HFFc6 (cell line): ENCODE measurements at places on chromosomes 7 and 10. TPM values are rescaled to one million over a fixed set of nuclear protein-coding genes. Genes with fewer than 3 reads are reported as not detected.

GRCh38 chr7:128266883-128267594 is 26.0 kb downstream of the LEP start:
- peak; percentile 72 for DNase-seq

CADPS2 gene
- not detected in 3 replicates for total RNA-seq

DNA sequence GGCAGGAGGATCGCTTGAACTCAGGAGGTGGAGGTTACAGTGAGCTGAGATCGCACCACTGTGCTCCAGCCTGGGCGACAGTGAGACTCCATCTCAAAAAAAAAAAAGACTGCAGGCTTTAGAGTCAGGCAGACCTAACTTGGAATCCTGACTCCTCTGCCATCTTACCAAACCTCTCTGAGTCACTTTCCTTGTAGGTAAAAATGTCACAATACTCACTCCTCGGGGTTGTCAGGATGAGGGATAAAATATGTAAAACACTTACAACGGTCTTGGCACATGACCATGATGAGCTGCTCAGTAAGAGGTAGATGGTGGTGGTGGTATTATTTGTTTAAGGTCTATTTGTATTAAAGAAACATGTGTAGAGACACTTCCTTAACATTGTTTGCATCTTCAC is 154.1 kb upstream of the PDE1C start:
- no peak for DNase-seq

DNA sequence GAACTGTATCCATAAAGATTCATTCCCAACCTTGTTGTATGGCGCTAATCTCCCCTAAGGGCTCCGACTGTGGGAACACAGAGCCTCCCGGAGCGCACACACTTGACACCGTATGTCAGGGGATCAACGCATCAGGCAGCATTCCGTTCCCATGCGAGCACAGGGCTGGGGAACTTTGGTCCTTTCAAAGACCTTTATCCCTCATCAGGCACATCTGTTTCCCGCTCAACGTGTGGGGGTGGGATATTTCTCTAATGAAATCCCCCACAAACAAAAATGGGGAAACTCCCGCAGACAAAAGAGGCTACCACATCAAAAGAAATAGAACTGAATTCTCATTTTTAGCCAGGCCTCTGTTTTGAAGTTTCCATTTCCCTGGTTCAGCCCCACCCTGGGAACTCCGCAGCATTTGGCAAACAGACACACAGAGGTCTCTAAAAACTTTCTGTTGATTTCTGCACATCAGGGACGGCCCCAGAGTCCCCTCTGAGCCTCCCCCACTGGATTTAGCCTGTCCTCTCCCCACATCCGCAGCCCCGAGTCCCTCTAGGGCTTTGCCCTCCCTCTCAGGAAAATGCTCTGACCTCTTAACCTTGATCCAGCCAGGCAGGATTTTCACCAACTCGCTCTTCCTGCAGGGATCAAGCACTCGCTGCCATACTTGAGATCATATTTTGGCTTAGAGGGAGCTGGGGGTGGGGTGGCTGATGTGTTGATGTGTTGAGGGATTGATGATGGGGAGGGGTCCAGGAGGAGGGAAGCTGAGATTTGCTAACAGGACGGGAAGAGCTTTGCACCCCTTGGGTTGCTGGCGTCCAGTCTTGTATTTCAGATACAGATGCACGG is 6.6 kb downstream of the CPA5 start:
- DNase-seq = no peak

ADIRF gene
- total RNA-seq = 72.7 to 161 TPM (median 98.0 TPM) in 3 replicates

ANXA8L1 gene
- total RNA-seq = 0.91 TPM in 1 of 3 replicates, not detected in the others

GRCh38 chr7:133858311-133858710 is 268.8 kb upstream of the LRGUK start:
- no peak for DNase-seq

CLEC5A gene
- not detected in 3 replicates for total RNA-seq

- DNase-seq = no peak
These were observed 24.7 kb upstream of the MACC1 start for GRCh38 chr7:20241911-20242261.

DNA sequence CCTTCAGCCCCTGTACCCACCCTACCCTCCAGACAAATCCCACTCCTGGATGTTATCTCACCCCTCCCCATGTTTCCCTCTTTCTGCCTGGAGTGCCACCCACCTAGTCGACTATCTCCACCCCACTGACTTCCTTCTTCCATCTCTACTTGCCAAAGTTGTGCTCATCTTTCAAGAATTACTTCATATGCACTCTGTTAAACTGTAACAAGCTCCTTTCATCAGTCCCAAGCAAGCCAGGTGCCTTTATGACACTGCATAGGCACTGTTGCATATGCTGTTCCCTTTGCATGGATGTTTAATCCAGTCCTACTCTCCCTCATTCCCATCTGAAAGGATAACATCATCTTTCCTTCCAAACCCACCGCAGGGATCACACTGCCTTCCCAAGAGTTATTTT is 8.9 kb upstream of the CDK1 start:
- no peak for DNase-seq

GRCh38 chr7:37815671-37816371 is 32.6 kb upstream of the NME8 start:
- DNase-seq = no peak

DNA sequence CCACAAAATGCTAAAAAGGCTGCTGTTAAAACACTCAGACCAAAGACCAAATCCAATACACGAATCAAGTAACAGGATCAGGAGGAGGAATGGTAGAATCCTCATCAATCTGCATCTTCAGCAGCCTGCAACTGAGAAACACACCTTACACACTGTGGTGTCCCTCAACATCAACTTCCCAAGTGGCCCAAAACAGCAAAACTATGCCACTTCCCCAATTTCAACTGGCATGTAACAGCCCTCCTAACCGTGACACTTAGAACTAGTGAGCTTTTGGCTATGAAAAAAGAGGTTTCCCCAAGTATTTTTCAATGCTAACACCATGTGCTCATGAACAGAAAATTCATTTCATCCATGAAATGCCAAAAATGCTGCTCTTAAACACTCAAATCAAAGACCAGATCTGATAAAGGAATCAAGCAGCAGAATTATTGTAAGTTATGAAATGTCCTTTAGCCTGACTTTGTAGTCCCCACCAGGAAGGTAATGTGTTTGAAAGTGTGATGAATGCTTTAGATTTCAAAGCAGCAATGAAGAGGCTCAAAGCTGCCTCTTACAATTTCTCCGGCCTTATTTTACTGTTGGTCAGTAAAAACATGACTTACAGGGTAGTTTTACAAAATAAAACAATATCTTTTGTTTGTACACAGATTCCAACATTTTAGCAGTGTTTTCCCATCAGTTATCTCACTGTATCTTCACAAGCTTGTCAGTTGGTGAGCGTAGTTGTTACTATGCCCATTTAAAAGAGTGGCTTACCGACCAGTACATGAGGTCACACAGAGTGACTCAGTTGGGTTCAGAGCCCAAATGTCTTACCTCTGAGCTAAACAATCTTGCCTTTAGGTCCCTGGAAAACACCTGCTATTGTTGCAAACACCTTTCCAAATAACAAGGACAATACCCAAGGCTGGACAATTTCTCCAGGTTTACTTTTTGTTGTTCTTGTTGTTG is 65.7 kb upstream of the ASAH2 start:
- DNase-seq = no peak

LIPF gene
- not detected in 3 replicates for total RNA-seq

- no peak for DNase-seq
These were observed 104.6 kb upstream of the CTBP2 start for GRCh38 chr10:125264757-125265578.

GRCh38 chr7:155147172-155147571 is 77.0 kb downstream of the HTR5A start:
- DNase-seq = no peak

DNA sequence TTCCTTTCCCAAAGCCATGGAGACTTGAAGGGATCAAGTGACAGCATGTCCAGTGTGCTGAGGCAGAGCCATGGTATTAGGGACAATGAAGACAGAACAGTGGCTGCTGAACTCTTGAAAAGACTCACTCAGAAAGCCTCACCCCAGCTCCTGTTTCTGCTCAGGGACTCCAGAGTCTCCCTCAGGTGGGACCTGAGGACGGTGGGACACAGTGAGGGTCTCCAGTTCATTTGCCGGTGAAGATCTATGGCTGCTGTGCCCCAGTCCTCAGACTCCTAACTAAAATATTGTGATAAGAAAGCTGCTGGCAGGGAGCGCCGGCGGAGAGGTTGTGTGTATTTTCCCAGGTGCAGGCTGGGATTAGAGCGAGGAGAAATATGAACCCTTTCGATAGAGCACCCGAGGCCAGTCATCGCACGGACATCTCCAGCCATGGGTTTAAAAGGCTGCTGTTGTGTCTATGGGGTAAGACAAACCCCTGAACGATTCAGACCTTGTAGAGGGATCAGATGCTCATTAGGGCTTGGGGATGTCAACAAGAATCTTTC is 57.2 kb downstream of the C7orf25 start:
- no peak for DNase-seq

DNA sequence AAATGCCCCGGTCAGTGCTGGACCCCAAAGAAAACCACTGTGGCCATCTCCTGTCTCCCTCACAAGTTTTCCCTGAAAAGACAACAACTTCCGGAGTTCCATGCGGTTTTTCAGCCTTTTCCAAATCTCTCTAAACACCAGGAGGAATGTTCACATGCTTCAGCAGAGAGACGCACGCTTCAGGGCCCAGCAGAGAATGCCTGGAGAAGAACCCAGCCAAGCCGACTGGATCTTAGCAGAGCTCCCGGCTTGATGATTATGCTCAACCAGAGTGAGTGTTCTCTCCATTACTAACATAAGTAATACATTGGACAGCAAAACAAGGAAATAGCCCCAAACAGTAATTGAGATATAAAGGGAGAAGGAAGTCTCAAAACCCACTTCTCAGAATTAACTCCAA is 17.9 kb downstream of the PRKCQ start:
- no peak for DNase-seq
